ENCODE measurements at places on chromosomes 7 and 10.
A peak's percentile ranks its signal among the peaks of the same experiment; 100 is the strongest.

- no peak for DNase-seq
Observed at GRCh38 chr10:77732213-77733003, 94.8 kb upstream of the KCNMA1 start.

- DNase-seq = no peak
Observed at GRCh38 chr7:64558781-64559180, 4.1 kb downstream of the ZNF680 start.

- no peak for DNase-seq
Observed at GRCh38 chr7:7962851-7963250, 5.7 kb upstream of the GLCCI1 start.

DNA sequence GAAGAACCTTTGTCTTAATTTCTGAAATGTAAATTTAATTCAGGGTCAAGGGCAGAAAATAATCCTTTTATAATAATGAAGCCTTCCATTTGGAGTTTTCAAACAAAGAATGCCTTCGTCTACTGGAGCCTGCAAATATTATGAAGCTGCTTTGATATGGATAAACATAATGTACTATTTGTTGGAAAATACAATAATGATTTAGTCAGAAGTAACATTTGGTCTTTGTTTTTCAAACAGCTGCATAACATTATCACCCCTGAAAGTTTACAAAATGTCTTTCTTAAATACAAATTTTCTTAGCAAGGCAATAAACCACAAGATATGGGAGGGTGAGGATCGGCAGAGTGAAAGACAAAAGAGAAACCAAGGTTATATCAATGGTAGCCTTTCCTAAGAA, 41.5 kb downstream of the TMEM26 start:
- DNase-seq = no peak

- no peak for DNase-seq
Observed at GRCh38 chr10:97889461-97890265, 40.0 kb downstream of the GOLGA7B start.

DNA sequence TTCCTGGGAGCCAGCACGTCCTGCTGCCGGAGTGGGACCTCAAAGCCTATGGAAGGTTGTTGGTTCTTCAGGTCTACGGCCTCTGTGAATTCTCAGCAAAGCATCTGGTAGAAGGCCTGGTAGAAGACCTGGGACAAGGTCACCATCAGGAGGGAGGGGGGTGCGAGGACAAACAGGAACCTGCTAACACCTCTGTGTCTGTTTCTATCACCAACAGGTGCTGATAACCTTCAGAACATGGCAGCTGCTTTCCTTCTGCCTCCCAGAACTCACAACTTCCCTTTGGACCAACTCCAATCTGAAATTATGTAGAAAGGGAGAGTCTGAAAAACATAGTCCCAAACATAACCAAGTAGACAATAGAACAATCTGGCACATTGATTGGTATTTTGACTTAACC, 8.3 kb upstream of the MET start:
- no peak for DNase-seq

DNA sequence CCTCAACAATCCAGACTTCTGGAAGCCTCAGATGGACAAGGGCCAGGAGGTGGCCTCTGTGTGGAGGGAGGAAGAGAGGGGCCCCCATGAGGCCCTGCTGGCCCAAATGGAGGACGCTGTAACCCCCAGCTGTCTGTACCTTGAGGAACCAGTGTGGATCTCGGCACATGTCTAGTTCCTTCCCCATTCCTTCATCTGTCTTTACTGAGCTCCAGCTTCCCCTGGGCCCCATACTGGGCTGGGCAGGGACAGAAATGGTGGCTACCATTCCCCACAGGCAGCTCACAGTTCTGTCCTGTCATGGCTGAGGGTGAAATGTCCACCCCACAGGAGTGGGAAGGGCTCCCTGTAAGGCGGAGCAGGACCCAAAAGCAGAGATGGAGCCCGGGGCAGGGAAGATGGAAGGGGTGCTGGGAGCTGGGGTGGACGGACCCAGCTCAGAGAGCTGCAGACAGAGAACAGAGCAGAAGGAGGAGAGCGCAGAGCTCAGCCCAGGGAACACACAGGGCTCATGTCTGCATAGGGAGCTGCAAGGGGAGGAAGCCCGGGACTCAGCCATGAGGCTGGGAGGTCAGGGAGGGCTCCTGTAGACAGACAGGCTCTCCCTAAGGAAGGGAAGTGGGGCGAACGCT, 22.8 kb downstream of the ANTXRL start:
- DNase-seq = no peak

GRCh38 chr10:119701861-119702260, 24.0 kb upstream of the INPP5F start:
- DNase-seq = no peak

GRCh38 chr7:87528730-87529129, 53.2 kb upstream of the ABCB4 start:
- no peak for DNase-seq

DNA sequence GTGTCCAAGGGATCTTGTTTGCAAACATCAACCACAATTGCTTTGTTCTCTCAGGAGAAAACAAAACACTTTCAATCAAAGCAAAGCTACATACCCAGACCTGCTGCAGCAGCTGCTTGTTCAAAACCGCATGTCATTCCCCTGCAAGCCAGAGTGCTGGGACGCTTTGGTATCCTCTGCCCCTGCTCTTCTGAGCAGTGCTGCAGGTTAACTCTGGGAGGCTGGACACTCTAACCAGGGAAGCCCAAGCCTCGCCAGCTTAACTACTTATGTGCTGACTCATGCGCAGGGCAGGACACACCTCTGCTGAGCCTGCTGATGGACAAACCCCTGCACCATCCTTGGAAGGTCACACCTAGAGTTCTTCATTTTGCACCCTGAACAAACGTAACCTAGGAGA, 28.2 kb upstream of the ASAH2 start:
- no peak for DNase-seq

GRCh38 chr7:44185729-44186128, 3.5 kb downstream of the GCK start:
- no peak for DNase-seq

GRCh38 chr10:44180321-44181168, 204.4 kb downstream of the CXCL12 start:
- no peak for DNase-seq

DNA sequence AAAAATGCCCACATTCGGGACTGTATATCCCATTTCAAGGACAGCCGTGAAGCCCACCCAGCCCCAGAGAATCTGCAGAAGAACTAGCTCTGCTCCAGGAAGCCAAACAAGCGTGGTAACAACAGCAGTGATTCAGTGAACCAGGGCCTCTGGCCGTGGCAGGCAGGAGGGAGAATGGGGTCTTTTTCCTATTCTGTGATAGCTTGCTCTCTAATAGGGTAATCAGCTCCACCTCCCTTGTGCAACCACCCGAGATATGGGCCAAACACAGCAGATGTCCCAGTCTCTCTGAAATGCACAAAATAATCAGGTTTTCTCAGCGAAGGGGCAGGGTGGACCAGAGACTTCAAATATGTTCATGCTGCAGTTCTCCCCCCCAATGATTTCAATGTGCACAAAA, 35.8 kb downstream of the CHST15 start:
- no peak for DNase-seq

GRCh38 chr10:114329634-114330365, 74.5 kb downstream of the AFAP1L2 start:
- DNase-seq = no peak

GRCh38 chr7:30915005-30915601, 3.5 kb downstream of the AQP1 start:
- DNase-seq = no peak

- DNase-seq = no peak
Observed at GRCh38 chr10:60427148-60427547, 37.5 kb upstream of the ANK3 start.

DNA sequence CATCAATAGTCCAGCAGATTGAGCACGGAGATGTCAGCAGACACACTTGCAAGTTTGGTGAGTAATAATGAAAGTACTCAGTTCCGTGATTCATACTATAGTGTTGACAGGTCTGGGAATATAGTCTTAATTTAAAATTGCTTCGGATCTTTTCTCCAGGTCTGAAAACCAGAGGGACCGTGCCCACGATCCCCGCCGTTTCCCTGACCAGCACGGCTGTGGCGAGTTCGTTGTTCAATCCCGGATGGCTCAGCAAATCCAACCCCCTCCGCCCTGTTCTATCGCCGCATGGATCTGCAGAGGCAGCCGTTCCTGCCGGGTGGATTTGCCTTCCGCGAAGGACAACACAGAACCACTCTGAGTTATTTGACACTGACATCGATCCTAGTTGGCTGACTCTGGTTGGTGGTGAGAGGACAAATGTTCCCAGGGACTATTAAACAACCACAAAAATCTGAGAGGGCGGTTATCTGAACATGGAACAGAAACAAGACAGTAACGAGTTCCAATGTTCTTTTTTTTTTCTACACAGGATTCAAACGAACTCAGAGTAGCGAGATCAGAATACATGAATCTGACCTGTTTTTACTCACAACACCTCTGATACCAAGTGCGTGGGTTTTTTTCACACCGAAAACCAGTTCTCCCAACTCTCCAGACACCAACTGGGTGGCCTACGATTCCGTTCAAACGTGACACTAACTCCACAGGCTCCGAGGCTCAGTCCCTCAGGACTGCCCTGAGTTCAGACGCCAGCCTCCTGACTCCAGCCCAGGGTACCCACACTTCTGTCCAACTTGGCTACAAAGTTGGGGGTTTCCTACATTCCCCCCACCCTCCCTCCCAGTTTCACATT, 52.7 kb downstream of the RBM17 start:
- DNase-seq = peak; percentile 67

- no peak for DNase-seq
Observed at GRCh38 chr10:69963835-69964710, 88.6 kb upstream of the MACROH2A2 start.

- DNase-seq = no peak
Observed at GRCh38 chr7:55314967-55315366, 50.2 kb upstream of the LANCL2 start.

GRCh38 chr7:54859066-54859465, 100.1 kb upstream of the SEC61G start:
- no peak for DNase-seq

- DNase-seq = no peak
Observed at GRCh38 chr7:155715111-155715805, 70.8 kb downstream of the RBM33 start.

GRCh38 chr10:55897490-55897921, 463.6 kb downstream of the ZWINT start:
- no peak for DNase-seq

DNA sequence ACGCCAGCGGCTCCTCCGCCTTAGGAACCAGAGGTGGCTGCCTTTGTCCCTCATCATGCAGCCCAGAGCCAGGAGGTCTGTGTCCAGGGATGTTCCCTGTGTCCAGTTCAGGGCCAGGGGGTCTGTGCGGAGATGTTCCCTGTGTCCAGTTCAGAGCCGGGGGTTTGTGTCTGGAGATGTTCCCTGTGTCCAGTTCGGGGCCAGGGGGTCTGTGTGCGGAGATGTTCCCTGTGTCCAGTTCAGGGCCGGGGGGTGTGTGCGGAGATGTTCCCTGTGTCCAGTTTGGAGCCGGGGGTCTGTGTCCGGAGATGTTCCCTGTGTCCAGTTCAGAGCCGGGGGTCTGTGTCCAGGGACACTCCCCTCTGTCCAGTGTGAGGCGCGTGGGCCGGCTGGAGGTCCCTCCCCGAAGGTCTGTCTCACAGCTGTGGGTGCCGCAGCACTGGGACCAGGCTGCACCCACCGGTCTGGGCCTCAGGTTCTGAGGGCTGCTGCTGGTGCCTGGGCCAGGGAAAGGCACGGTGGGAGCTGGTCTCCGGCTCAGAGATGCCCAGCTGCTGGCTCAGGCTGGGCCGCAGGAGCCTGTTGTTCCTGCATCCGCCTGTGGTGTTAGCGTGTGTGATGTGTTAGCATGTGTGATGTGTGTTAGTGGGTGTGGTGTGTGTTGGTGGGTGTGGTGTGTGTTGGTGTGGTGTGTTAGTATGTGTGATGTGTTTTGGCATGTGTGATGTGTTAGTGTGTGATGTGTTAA, 67.9 kb upstream of the CFAP46 start:
- DNase-seq = peak; percentile 42

GRCh38 chr7:123209786-123210185, 10.0 kb upstream of the SLC13A1 start:
- no peak for DNase-seq

DNA sequence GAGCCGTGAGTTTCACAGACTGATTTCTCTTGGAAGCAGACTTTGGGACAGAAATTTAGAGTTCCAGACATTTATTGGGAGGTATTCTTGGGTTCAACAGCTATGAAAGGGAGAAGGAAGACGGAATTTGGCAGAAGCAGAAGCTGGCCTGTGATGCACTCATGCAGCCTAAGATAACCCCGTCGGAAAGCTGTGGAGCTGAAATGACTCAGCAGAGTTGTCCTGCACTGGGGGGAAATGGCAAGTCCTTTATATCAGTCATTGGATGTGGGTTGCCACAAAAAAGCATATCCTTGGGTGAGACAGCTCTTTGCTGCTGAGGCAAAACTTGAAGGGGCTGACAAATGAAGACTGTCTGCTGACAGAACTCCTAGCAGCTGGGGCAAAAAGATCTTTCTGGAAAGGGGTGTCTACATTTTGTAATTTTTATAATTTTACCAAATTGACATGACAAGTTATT, 11.5 kb upstream of the MICU1 start:
- DNase-seq = peak; percentile 97

GRCh38 chr10:70814126-70814525, 1.6 kb upstream of the SGPL1 start:
- no peak for DNase-seq

- no peak for DNase-seq
Observed at GRCh38 chr7:101896316-101896715, 78.9 kb downstream of the CUX1 start.

DNA sequence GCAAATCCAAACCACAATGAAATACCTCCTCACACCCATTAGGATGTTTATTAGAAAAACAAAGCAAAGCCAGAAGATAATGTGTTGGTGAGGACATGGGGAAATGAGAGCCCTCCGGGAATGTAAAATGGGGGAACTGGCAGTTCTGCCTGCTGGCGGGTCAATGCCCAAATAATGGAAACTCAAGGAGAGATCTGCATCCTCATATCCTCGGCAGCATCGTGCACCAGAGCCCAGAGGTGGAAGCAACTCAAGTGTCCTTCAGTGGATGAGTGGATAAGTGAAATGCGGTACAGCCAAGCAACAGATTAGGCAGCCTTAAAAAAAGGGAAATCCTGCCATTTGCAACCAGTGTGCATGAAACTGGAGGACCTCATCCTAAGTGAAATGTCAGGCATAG, 325.2 kb downstream of the WDR37 start:
- DNase-seq = no peak

- no peak for DNase-seq
Observed at GRCh38 chr10:132915411-132915810, 27.0 kb downstream of the CFAP46 start.

DNA sequence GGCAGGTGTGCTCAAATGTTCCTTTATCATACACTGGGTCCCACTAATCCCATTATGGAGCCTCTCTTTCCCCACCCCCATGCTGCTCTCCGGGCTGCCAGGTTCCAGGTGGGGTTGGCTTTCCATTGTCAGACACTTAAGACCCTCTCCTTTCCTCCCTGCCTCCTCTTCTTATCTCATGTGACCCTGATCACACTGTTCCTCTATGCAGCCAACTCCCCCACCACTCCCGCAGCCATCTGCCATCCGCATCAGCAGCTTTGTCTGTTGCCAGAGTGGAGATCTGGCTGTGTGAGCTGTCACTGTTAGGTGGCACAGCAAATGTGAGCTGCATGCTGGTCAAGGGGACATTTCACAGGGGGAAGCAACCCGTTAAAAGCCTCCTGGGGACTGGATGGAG, 391.4 kb downstream of the TNS3 start:
- no peak for DNase-seq

Data from suppressor macrophage (primary cell).